ENCODE measurements at places on chromosomes 5 and 9.
A peak's percentile ranks its signal among the peaks of the same experiment; 100 is the strongest.

- DNase-seq = no peak
- H3K4me1 ChIP-seq = peaks cover 10% of the 10 kb centered on the region
- H3K27me3 ChIP-seq = no peaks in the 10 kb centered on the region
- H3K27ac ChIP-seq = no peak overlapping the region
Observed at GRCh38 chr5:65809817-65810531, 88.0 kb downstream of the NLN start.

- H3K4me1 ChIP-seq = peaks cover 64% of the 10 kb centered on the region
- H3K27me3 ChIP-seq = no peaks in the 10 kb centered on the region
- peaks cover 9% of the 10 kb centered on the region for H3K36me3 ChIP-seq
- no peak overlapping the region for H3K4me3 ChIP-seq
- no peak overlapping the region for H3K27ac ChIP-seq
- DNase-seq = no peak
Observed at GRCh38 chr5:132449060-132449459, 41.5 kb downstream of the IRF1 start.

- H3K4me3 ChIP-seq = no peak overlapping the region
- H3K27ac ChIP-seq = no peak overlapping the region
- no peaks in the 10 kb centered on the region for H3K4me1 ChIP-seq
- no peaks in the 10 kb centered on the region for H3K36me3 ChIP-seq
Observed at GRCh38 chr9:119322184-119322583, 47.1 kb downstream of the BRINP1 start.

DNA sequence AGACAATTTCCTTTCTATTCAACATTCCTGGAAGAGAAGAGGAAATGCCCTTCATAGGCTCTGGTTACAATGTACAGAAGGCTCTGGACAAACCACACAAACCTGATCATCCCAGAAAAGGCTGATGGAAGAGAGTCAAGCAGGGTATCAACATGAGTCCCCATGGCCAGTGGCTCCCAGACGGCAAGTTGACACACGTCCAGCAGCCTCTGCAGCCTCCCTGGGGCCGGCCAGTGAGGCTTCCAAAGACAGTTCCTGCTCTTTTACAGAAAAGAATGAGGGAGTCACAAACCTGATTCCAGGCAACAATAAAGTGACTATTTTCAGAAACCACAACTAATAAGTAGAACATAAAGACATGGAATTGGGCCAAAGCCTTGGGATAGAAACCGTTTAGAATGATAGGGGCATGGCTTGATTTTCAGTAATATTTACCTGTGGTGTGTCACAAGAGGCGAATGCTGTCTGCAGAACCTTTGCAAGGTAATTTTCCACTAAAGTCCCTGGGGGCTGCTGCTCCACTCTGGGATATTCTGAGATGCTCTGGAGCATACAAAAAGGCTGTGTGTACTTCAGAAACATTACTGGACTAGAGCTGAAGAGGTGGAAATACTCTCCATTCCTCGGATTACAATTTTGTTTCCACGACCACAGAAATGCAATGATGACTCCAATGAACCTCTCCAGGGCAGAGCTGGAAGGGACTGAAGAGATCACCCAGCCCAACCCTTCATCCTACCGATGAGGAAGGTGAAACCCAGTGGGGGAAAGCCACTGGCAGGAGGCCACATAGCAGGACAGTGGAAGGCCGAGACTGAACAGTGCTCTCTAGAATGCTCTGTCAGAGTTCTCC lies 10.4 kb downstream of the MED27 start:
- DNase-seq = no peak
- H3K36me3 ChIP-seq = peaks cover 11% of the 10 kb centered on the region
- H3K27me3 ChIP-seq = no peaks in the 10 kb centered on the region
- no peak overlapping the region for H3K4me3 ChIP-seq

GRCh38 chr9:96331236-96331947 lies 29.4 kb upstream of the HSD17B3 start:
- no peaks in the 10 kb centered on the region for H3K27me3 ChIP-seq
- no peak for DNase-seq
- H3K4me1 ChIP-seq = no peaks in the 10 kb centered on the region
- no peak overlapping the region for H3K4me3 ChIP-seq

DNA sequence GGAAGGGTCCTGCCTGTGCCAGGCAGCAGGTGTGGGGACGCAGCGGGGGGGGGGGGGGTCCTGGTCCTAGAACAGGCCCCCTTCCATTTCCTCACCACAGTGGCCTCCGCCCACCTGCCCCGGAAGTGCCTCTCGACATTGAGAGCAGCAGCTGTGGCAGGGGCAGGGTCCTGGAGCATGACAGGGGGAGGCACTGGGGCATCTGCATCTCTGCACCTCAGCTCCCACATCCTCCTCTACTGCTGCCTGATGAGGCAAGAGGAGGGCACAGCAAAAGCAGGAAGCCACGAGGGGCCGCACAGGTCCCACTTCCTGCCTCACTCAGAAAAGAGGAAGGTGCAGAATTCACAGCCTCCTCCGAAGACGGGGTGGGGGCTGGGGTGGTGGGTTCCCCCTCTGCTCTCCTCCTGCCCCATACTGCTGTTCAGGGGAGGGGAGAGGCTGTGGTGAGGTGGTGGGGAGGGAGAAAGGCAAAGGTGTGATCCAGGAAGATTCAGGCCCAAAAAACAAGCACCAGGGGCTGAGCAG lies 14.8 kb downstream of the AKNA start:
- peak overlapping the region; percentile 81 for H3K27ac ChIP-seq
- H3K4me1 ChIP-seq = peaks cover 94% of the 10 kb centered on the region
- peaks cover 56% of the 10 kb centered on the region for H3K36me3 ChIP-seq

- no peaks in the 10 kb centered on the region for H3K27me3 ChIP-seq
- DNase-seq = no peak
- H3K4me1 ChIP-seq = no peaks in the 10 kb centered on the region
Observed at GRCh38 chr5:31270396-31270795, 76.9 kb downstream of the CDH6 start.

GRCh38 chr9:81363916-81364480 lies 325.3 kb downstream of the TLE1 start:
- no peaks in the 10 kb centered on the region for H3K4me1 ChIP-seq
- no peaks in the 10 kb centered on the region for H3K27me3 ChIP-seq
- no peak for DNase-seq
- H3K4me3 ChIP-seq = no peak overlapping the region

GRCh38 chr9:94772144-94772543 lies 45.6 kb downstream of the AOPEP start:
- H3K27me3 ChIP-seq = no peaks in the 10 kb centered on the region
- H3K4me1 ChIP-seq = no peaks in the 10 kb centered on the region
- no peak overlapping the region for H3K4me3 ChIP-seq
- H3K36me3 ChIP-seq = no peaks in the 10 kb centered on the region
- no peak for DNase-seq

DNA sequence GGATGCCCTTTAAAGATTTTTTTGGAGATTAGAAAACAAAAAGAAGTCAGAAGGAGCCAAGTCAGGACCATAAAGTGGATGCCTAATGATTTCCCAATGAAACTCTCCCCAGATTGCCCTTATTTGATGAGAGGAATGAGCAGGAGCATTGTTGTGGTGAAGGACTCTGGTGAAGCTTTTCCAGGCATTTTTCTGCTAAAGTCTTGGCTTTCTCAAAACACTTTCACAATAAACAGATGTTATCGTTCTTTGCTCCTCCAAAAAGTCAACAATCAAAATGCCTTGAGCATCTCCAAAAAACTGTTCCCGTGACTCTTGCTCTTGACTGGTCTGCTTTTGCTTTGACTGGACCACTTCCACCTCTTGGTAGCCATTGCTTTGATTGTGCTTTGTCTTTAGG lies 121.8 kb downstream of the CAAP1 start:
- DNase-seq = no peak
- no peaks in the 10 kb centered on the region for H3K27me3 ChIP-seq
- no peaks in the 10 kb centered on the region for H3K36me3 ChIP-seq
- H3K4me3 ChIP-seq = no peak overlapping the region
- H3K4me1 ChIP-seq = no peaks in the 10 kb centered on the region

- no peak overlapping the region for H3K4me3 ChIP-seq
- no peak for DNase-seq
- no peaks in the 10 kb centered on the region for H3K36me3 ChIP-seq
- no peak overlapping the region for H3K27ac ChIP-seq
Observed at GRCh38 chr9:96048104-96048955, 172.8 kb downstream of the ERCC6L2 start.

DNA sequence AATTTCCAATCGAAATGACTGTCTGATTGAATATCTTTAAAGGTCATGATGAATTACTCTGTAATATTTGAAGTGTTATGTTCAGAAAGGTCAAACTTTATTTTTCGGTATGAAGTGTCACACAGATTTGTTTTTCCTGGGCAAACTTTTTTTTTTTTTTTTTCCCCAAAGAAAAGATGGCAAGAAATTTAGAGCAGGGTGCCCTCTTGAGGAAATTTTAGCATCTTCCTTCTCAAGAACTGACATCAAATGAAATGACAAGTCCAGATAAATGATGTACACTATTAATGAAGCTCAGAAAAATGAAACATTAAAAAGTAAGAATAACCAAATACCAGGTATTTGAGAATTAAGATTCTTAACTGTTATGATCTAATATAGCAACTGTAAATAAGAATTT lies 123.6 kb downstream of the INVS start:
- H3K4me3 ChIP-seq = no peak overlapping the region
- H3K36me3 ChIP-seq = no peaks in the 10 kb centered on the region

GRCh38 chr5:75571547-75571946 lies 39.7 kb upstream of the ANKDD1B start:
- H3K4me3 ChIP-seq = no peak overlapping the region
- peaks cover 8% of the 10 kb centered on the region for H3K4me1 ChIP-seq
- no peaks in the 10 kb centered on the region for H3K27me3 ChIP-seq
- no peak overlapping the region for H3K27ac ChIP-seq

- no peak for DNase-seq
- H3K27me3 ChIP-seq = no peaks in the 10 kb centered on the region
- H3K36me3 ChIP-seq = no peaks in the 10 kb centered on the region
- no peak overlapping the region for H3K4me3 ChIP-seq
- peaks cover 10% of the 10 kb centered on the region for H3K4me1 ChIP-seq
Observed at GRCh38 chr9:99253134-99253533, 31.1 kb downstream of the SEC61B start.

DNA sequence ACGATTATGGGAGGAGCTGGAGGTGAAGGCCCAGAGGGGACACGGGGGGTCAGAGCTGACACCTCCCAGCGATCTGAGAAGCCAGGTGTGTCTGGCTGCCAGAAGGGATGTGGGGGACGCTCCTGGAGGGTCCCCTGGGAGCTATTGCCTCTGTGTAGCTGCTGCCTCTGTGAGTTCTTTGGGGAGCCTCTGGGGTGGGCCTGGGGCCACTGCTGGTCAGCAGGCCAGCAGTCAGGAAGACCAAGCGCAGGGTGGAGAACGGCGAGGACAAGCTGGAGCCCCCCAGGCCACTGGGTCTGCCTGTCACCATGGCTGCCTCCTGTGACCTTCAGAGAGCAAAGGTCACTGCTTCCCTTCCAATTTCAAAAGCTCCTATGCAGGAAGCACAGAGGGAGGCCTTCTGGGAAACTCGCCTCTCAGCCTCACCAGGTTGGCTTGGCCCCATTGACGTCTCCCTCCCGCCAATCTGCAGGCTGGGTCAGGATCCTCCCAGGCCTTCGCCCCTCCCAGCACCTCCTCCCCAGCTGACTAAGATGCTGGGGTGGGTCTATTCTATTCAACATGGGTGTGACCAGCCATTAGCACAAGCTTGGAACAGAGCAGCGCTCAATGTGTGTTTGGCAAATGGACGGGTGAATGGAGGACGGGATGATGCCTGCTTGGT lies 126.4 kb downstream of the GAPVD1 start:
- no peak for DNase-seq
- no peaks in the 10 kb centered on the region for H3K36me3 ChIP-seq
- H3K4me3 ChIP-seq = no peak overlapping the region
- H3K4me1 ChIP-seq = no peaks in the 10 kb centered on the region
- H3K27ac ChIP-seq = no peak overlapping the region

DNA sequence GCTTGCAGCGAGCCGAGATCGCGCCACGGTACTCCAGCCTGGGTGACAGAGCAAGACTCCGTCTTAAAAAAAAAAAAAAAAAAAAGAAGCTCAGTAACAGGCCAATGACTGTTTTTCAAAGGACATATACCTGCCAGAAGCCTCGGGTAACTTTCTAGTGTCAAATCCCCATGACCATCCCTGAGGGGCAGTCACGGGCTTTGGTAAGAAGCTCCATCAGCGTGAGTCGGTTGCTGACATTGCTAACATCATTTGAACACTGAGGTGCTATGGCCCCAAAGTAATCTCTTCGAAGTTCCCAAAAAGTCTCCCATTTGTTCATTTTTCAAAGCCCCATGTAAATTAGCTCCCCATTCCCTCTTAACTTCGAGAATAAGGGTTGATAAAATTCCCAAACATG lies 11.6 kb downstream of the NAIP start:
- DNase-seq = no peak
- no peak overlapping the region for H3K27ac ChIP-seq
- no peak overlapping the region for H3K4me3 ChIP-seq
- no peaks in the 10 kb centered on the region for H3K36me3 ChIP-seq

DNA sequence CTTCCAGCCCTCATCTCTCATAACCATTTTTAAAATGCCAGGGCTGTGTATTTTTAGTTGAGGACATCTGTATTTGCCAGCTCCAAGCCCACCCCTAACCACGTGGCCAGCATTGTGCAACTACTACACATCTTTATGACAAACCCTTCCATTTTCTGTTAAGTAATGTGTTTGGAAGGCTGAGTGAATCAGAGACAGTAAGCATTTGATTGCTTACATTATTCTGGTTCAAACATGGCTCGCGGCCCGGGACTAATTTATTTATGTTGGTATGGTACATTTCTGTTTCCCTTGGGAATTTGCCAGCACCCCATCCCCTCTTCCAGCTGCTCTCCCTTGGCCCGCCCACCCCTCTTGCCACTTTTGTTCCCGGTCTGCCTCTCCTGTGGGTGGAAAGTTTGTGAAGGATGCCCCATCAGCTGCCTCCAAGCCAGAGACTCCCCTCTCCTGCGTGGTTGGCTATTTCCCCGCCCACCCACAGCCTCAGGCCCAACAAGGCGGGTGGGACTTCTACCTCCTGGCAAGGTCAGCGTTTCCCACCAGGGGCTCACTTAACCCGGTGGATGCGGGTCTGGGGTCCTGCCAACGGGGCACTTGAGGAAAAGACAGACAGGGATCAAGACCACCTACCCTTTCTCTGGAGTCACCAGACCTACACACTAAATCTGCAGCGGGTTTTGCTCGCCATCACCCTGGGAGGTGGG lies 162.2 kb downstream of the HSD17B3 start:
- no peak for DNase-seq
- no peaks in the 10 kb centered on the region for H3K27me3 ChIP-seq
- no peaks in the 10 kb centered on the region for H3K4me1 ChIP-seq

- no peaks in the 10 kb centered on the region for H3K4me1 ChIP-seq
- no peak overlapping the region for H3K27ac ChIP-seq
- H3K36me3 ChIP-seq = no peaks in the 10 kb centered on the region
- no peak overlapping the region for H3K4me3 ChIP-seq
Observed at GRCh38 chr9:117992006-117992405, 287.8 kb downstream of the TLR4 start.

GRCh38 chr5:138911441-138911840 lies 36.3 kb upstream of the LRRTM2 start:
- no peaks in the 10 kb centered on the region for H3K27me3 ChIP-seq
- H3K4me1 ChIP-seq = no peaks in the 10 kb centered on the region

DNA sequence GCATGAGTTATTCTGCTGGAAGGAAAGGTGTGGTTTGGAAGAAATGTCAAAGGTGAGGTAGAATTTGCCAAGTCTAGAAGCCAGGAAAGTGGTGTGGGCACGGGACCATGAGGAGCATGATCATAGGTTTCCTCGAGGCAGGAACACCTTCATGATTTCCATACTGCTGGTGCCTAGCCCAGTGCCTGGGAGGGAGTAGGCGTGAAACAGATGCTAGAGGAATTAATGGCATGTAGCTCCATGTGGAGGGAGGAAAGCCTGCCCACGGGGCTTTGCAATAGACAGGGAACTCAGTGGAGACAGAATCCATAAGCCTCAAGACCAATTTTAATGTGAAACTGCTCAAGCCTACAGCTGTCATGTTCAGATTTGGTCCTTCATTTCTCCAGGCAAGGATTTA lies 35.1 kb downstream of the TTLL11 start:
- no peaks in the 10 kb centered on the region for H3K4me1 ChIP-seq
- H3K27me3 ChIP-seq = no peaks in the 10 kb centered on the region
- H3K4me3 ChIP-seq = no peak overlapping the region
- no peaks in the 10 kb centered on the region for H3K36me3 ChIP-seq
- H3K27ac ChIP-seq = no peak overlapping the region

Data from CD8-positive, alpha-beta memory T cell (primary cell).